ENCODE measurements at places on chromosomes 16 and 17. TPM values are rescaled to one million over a fixed set of nuclear protein-coding genes. Genes with fewer than 3 reads are reported as not detected.
A peak's percentile ranks its signal among the peaks of the same experiment; 100 is the strongest.

GRCh38 chr17:61805399-61805798 lies 57.9 kb downstream of the BRIP1 start:
- peaks cover 18% of the 10 kb centered on the region for H3K36me3 ChIP-seq
- no peaks in the 10 kb centered on the region for H3K4me1 ChIP-seq
- no peak for DNase-seq
- H3K27ac ChIP-seq = no peak overlapping the region
- H3K27me3 ChIP-seq = no peaks in the 10 kb centered on the region
- no peak overlapping the region for H3K4me3 ChIP-seq

DNA sequence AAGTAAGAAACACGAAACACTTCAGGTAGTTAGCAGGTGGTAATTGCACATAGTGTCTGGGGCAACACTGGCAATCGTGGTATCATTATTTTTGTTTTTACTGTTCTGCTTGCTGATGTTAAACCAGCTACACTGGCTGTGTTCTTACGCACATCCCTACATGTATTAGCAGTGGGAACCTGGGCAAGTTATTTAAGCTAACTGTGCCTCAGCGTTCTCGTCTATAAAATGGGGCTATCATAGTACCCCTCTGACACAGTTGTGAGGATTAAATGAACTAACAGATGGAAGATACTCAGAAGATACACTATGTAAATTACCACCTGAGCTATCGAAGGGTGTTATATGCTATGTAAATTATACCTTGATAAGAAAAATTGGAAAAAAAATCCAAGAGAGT lies 117.4 kb downstream of the SNX29 start:
- peaks cover 66% of the 10 kb centered on the region for H3K4me1 ChIP-seq
- H3K4me3 ChIP-seq = no peak overlapping the region
- H3K27me3 ChIP-seq = no peaks in the 10 kb centered on the region
- H3K36me3 ChIP-seq = no peaks in the 10 kb centered on the region
- no peak overlapping the region for H3K27ac ChIP-seq

DNA sequence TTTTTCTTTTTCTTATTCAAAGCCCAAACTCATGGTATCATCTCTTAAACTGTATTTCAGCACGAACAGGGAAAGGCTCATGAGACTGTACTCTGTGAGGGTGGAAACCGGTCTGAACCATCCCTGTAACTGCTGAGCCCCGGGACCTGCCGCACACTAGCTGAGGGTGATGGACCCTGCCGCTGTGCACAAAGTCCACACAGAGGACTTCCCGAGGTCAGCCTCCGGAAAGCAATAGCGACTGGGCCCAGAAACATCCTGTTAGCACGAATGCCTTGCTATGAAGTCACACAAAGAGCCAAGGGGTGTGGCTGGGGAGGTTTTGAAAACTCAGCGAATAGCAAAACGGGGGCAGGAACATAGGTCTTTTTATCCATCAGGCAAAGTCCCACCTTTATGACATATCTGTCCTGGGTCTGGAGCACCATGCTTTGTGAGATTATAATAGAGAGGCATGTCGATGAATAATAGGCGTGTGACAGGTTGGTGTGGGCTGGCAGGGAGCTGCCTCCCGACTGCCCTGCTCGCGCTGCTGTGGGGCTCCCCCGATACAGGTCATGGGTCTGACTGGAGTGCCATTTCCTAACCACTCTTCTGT lies 33.4 kb downstream of the CDK5R1 start:
- H3K36me3 ChIP-seq = no peaks in the 10 kb centered on the region
- no peaks in the 10 kb centered on the region for H3K27me3 ChIP-seq
- no peak overlapping the region for H3K4me3 ChIP-seq
- H3K4me1 ChIP-seq = peaks cover 21% of the 10 kb centered on the region
- peak overlapping the region; percentile 24 for H3K27ac ChIP-seq

- no peaks in the 10 kb centered on the region for H3K4me1 ChIP-seq
- H3K36me3 ChIP-seq = no peaks in the 10 kb centered on the region
- H3K4me3 ChIP-seq = no peak overlapping the region
- DNase-seq = peak; percentile 43
- H3K27ac ChIP-seq = no peak overlapping the region
- no peaks in the 10 kb centered on the region for H3K27me3 ChIP-seq
Measured at GRCh38 chr16:13036600-13036999, 135.2 kb downstream of the SHISA9 start.

DNA sequence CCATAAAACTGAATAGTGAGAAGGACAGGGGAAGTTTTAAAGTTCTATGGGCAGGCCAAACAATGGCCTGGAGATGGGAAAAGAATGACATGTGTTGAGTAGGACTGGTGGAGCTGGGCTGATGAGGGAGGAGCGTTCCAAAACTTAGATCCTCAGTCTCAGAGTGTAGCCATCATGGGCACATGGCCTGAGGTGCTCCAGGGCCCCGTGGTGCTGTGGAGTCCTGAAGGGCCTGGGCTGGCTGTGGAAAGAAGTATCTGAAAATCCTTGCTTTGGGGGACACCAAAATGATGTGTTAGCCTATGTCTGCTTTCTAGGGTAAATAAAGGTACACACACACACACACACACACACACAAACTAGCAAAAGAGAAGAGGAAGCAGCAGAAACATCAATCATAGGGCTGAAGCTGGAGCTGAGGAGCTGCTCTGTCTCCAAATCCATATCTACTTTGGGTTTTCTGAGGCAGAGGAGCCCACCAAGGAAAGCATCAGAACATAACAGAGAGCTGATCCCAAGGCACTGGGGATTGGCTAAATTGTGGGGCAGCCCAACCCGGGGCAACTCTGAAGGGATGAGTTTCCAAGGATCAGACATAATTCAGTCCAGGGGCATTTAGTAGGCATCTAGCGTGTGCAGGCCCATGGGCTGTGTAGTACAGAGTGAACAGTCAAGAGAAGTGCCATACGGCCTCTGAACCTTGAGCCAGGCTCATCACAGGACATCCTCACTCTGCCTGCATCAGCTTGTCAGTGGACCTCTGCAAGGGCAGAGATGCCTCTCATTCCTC lies 85.2 kb downstream of the C16orf78 start:
- no peak for DNase-seq
- H3K4me1 ChIP-seq = no peaks in the 10 kb centered on the region
- H3K4me3 ChIP-seq = no peak overlapping the region
- H3K27ac ChIP-seq = no peak overlapping the region
- H3K36me3 ChIP-seq = no peaks in the 10 kb centered on the region

Gene NPIPA8
- 0.24 TPM for total RNA-seq

Gene PDILT
- total RNA-seq = not detected

Gene IL34
- 1.4 TPM for total RNA-seq

Gene TPSD1
- not detected for total RNA-seq

Gene IRX5
- total RNA-seq = not detected

Gene FBXO39
- not detected for total RNA-seq

- no peak overlapping the region for H3K27ac ChIP-seq
- peaks cover 18% of the 10 kb centered on the region for H3K4me1 ChIP-seq
- no peak for DNase-seq
- H3K4me3 ChIP-seq = peak overlapping the region; percentile 71
Measured at GRCh38 chr17:44557651-44558285, 484 bp downstream of the FZD2 start.

- DNase-seq = no peak
- H3K27ac ChIP-seq = no peak overlapping the region
- peaks cover 6% of the 10 kb centered on the region for H3K36me3 ChIP-seq
- H3K4me3 ChIP-seq = no peak overlapping the region
- peaks cover 7% of the 10 kb centered on the region for H3K4me1 ChIP-seq
Measured at GRCh38 chr16:84498223-84498610, 6.2 kb downstream of the MEAK7 start.

DNA sequence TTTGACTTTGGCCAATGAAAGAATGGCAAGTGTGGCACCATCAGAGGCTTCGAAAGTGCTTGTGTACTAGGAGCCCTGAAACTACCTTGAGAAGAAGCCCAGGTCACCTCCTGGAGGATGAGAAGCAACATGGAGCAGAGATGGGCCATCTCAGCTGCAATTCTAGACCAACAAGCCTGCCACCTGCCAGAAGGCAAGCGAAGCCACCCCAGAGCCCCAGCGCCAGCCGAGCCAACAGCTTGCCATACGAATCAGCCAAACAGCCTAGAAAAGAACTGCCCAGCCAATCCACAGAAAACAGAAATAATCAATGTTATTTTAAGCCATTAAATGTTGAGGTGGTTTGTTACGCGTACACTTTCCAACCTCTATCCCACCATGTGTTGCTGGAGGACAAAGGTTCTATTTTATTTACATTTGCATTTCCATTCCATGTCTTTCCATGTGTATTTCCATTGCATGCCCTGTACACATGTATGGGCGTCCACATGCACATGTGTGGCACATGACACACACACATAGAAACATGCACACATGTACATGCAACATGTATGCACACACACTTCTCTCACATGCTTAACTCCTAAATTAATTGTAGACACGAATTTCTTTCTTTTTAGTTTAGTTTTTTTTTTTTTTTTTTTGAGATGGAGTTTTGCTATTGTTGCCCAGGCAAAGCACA lies 144.3 kb upstream of the TNRC6C start:
- DNase-seq = no peak
- H3K4me3 ChIP-seq = no peak overlapping the region
- no peaks in the 10 kb centered on the region for H3K36me3 ChIP-seq
- no peak overlapping the region for H3K27ac ChIP-seq

DNA sequence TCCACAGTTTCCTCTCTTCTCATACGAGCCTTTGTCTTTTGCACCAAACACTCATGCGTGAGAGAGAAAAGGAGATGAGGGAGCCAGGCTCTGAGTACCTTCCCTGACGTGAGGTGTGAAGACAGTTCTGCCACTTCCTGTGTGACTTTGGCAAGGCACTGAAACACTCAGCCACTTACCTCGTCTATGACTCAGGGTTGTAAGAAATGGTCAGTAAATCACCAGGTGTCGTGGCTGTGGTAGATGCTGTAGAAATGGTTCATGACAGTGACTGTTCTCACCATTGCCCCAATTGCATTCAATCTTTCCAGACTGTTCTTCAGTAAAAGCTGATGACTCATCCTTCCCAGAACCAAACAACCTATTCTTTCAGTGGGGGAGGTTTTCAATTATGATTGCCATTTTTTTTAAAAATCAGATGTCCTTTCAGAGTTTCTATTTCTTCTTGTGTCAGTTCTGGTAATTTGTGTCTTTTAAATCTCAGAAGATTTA lies 49.2 kb upstream of the CBFA2T3 start:
- no peak overlapping the region for H3K4me3 ChIP-seq
- H3K4me1 ChIP-seq = no peaks in the 10 kb centered on the region
- H3K36me3 ChIP-seq = no peaks in the 10 kb centered on the region
- H3K27ac ChIP-seq = no peak overlapping the region
- DNase-seq = no peak
